Fibroblast of skin of scalp (primary cell): ENCODE measurements at places on chromosomes 5 and 9.

DNA sequence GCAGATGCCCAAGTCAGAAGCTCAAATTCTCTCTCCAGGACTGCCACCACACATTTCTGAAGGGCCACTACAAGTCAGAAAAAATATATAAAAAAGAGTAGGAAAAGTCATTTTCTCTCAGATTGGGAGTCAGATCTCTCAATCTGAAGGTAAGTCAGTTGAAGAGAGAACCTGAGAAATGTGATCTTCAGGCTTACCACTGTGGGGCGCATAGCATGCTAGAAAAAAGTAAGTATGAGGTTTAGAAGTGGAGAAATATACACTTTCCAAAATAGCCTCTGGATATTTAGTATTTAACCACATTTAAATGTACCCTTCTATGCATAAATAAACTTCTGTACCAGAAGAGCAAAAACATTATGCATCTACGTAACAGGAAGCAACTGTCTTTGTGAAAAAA is 800.7 kb upstream of the CTNND2 start:
- no peak for DNase-seq

DNA sequence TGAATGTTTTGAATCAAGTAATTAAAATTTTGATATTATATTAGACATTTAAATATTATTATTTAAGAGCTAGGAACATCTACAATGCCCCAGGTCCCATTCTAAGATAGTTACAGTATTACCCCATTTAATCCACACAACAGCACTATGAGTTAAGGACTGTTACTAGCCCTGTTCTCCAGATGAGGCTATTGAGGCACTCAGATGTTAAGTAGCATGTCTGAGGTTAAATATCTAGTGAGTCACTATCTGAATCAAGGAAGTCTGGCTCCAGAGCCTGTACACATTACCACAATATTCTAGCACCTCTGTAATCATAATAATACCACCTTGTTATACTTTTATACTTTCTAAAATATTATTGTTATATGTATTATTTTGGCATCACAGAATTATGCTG is 304.6 kb downstream of the PDE4D start:
- no peak for DNase-seq

GRCh38 chr5:178941361-178941760 is 363 bp downstream of the ZNF454 start:
- DNase-seq = peak; percentile 6

GRCh38 chr5:180918380-180918779 is 19.4 kb downstream of the BTNL8 start:
- DNase-seq = no peak

GRCh38 chr9:134955156-134955555 is 37.4 kb upstream of the FCN1 start:
- no peak for DNase-seq

DNA sequence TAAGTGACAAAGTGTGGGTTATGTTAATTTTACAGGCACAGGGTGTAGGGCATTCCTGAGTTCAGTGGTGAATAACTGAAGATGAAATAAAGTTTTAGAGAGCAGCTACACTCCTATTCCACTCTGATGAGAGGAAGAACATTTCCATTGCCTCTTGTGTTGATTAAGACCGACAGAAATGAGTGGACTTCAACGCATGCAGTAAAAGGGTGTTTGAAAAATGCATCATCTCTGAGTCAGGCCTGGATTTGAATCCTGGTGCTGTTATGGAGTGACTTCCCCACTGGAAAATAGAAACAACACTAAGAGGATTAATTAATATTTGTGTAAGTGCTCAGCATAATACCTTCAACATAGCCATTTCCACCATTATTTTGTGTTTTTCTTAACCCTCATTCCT is 86.3 kb downstream of the PRR16 start:
- DNase-seq = peak; percentile 22

GRCh38 chr9:26308328-26308727 is 584.3 kb downstream of the CAAP1 start:
- peak; percentile 39 for DNase-seq

DNA sequence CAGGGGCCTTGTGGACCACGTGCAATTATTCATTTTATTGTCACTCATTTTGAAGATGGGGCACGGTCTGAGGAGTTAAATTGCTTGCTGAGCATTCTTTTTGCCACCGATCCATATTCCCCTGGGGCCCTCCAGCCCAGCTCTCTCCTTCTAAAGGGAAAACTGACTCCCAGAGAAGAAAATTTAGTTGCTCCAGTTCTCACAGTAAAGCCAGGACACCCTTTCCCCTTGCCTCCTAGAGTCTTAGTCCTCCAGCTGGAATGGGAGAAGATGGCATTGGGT is 1.0 kb upstream of the PANK3 start:
- peak; percentile 32 for DNase-seq

DNA sequence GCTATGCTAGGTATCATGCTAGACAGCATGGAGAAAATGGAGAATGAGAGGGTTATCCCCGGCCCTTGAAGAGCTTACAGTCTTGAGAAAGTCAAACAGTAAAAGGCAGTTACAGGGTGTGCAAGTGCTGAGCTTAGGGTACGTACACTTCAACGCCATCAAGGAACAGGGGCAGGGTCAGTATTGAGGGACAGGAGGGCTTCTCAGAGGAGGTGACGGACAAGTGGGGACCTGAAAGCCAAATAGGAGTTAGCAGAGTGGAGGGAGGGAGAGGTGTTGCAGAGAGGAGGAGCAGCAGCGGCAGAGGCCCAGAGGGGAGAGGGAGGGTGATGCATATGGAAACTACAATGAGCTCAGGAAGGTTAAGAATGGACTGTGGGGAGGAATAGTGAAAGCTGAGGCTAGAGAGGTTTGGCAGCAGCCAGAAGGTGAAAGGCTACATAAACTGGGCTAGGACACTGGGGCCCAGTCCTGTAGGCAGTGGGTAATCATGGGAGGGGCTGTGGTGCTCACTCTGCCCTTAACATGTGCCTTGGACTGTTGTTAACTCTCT is 88.0 kb downstream of the NRG2 start:
- DNase-seq = no peak

DNA sequence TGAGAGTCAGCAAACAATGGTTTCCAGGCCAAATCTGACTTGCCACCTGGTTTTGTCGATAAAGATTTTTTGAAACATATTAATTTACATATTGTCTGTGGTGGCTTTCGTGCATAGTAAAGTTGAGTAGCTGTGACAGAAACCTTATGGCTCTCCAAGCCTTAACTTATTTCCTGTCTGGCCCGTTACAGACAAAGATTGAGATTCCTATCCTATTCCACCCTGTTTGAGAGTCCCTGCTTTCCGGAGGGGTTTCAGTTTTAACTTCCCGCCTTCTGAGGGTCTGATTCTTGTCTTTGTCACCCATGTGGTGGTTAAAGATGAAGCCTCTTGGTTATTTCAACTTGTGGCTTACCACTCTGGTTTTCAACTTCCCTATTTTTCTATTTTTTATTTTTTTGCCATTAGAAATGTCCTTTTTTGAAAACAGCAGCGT is 11.4 kb downstream of the OTULIN start:
- DNase-seq = no peak

DNA sequence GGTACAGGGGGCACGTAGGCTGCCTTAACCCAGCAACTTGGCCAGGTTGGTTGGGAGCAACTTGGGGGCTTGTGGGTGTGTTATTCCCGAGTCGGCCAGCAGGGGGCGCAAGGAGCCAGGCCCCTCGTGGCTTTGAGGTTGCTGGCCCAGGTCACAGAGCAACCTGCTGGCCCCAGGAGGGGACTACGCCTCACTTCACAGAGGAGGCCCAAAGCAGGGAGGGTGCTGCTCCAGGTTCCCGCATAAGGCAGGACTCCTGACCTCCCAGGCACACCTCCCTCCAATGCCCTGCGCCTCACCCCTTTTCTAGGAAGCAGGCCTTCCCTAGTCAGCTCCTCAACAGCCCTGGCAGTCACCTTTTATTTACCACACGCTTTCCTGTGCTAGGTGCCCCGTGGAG is 18.1 kb downstream of the KYAT1 start:
- DNase-seq = peak; percentile 53

DNA sequence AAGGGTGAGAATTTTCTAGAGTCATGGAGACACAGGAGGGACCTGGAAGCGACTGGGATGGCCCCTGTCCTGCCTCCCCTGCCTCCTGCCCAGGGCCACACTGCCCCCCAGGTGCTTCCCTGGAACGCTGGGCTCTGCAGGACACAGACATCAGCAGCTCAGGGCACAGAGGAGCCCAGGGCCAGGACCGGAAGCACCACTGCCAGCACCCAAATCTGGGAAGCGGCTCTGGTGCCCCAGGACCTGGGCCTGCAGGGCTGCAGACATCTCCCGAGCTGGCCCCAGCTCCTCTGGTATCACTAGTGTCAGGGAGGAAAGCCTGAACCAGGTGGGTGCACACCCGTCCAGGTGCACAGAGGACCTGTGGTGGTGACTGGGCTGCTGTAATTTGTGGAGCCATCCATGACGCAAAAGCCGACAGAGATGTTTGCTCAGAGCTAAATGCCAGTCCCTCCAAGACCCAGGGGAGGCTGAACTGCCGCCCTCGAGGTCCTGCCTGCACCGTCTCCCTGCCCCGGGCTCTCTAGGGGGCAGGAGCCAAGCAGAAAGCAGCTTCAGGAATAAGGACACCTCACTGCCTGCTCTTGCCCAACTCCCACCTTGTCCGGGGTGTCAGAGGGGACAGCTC is 46.0 kb upstream of the SIMC1 start:
- no peak for DNase-seq

GRCh38 chr9:121568343-121569265 is 69.0 kb upstream of the GGTA1 start:
- peak; percentile 62 for DNase-seq

GRCh38 chr5:177469750-177470525 is 3.5 kb downstream of the DBN1 start:
- no peak for DNase-seq

DNA sequence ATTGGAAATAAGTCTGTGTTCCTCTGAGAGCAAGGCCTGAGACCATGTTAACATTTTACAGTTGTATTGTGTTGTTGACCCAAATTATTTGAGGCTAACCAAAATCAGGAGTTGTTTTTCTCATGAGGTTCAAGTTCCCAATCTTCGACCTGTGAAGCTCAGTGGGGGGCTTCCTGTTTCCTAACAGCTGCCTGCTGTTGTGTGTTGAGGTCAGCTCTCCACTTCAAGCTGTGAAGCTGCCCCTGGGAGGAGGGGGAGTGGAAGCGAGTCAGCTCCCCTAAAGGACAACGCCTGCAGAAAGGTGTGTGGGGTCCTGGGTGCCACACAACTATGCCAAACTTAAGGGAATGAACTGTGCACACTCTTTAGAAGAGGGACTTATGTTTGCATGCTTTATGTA is 295.5 kb downstream of the IRX1 start:
- no peak for DNase-seq

DNA sequence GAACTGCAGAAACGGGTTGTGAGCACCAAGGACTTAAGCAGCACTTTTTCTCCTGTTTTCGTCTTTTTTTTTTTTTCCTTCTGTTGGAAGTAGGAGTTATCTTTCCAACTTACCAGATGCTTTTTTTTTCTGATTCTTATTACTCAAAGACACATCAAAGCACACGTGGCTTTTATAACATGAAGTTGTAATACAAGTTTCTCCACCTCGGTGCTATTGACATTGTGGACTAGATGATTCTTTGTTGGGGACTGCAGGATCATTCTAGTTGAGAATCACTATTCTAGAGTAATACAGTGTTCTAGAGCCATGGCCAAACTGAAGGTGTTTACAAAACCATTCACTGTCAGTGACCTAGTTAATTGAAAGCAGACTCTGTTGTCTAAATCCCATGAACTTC is 51.5 kb downstream of the MYO10 start:
- DNase-seq = no peak

GRCh38 chr5:67941614-67942401 is 273.7 kb upstream of the PIK3R1 start:
- peak; percentile 8 for DNase-seq

GRCh38 chr5:8839361-8840055 is 706.4 kb downstream of the SEMA5A start:
- DNase-seq = no peak

GRCh38 chr9:98600631-98601030 is 108.1 kb downstream of the GABBR2 start:
- no peak for DNase-seq

- no peak for DNase-seq
Observed at GRCh38 chr5:138212828-138213160, 329 bp downstream of the CDC23 start.

GRCh38 chr9:21155501-21155900 is 11.0 kb downstream of the IFNA21 start:
- no peak for DNase-seq

GRCh38 chr9:95920017-95920416 is 44.5 kb downstream of the ERCC6L2 start:
- no peak for DNase-seq

GRCh38 chr5:5979761-5980537 is 398.4 kb downstream of the MED10 start:
- DNase-seq = peak; percentile 2

DNA sequence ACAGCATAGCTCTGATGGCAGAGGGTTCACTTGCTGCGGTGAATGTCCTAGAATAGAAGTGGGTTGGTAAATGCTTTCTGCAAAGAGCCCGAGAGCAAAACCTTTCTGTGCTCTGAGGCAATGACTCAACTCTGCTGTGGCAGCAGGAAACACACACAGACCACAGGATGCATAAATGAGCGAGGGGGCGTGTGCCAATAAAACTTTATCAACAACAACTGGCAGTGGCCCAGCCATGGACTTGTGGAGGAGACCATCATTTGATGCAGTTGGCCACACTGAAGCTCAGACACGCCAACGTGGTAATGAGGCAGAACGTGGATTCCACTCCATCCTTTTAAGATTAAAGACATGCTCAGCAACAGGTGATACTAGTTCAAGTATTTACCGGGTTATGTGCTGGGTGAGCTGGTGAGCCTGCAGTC is 6.8 kb downstream of the MRPL36 start:
- peak; percentile 71 for DNase-seq

- DNase-seq = peak; percentile 9
Observed at GRCh38 chr5:146510559-146511125, 5.3 kb downstream of the GPR151 start.

DNA sequence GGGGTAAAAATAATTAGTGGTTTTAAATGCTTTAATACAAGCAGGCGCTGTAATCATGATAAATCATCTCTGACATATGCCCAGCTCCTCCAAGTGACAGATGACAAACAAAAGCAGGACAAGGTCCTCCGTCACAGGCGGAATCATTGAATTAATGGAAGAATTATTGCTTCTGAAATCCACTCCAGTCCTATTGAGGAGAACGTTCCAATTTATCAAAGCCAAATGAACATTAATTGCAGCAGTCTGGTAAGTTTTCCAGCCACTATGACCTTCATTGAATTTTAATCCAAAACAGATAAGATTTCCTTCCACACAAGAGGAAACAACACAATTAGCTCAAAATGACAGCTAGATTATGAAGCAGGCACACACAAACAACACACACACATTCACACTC is 136.8 kb downstream of the ASTN2 start:
- no peak for DNase-seq

- peak; percentile 44 for DNase-seq
Observed at GRCh38 chr9:77177894-77178794, 810 bp downstream of the VPS13A start.

DNA sequence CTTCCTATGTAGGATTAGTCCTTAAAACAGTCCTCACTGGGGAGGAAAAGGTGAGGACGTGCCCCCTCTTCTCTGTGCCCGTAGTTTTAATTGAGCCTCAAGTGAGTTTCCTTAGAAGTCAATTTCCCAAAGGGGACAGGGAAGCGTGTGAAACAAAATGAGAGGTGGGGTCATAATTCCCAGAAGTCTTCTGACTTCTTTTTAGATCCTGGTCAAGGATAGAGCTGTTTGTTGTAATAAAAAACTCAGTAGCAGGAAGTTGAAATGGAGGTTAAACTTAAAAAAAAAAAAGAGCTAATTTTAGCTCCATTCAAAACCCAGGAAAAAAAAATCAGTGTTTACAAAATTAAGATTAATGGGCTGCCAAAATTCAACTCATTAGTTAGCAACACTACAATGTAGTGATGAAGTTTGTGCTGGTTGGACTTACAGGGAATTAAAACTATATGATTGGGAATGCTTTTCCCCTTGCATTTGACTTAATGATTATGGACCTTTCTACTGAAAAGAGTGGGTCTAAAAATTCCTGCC is 158.3 kb upstream of the MEF2C start:
- no peak for DNase-seq
